ENCODE measurements at places on chromosomes 5 and 9. TPM values are rescaled to one million over a fixed set of nuclear protein-coding genes. Genes with fewer than 3 reads are reported as not detected.
A peak's percentile ranks its signal among the peaks of the same experiment; 100 is the strongest.

DNA sequence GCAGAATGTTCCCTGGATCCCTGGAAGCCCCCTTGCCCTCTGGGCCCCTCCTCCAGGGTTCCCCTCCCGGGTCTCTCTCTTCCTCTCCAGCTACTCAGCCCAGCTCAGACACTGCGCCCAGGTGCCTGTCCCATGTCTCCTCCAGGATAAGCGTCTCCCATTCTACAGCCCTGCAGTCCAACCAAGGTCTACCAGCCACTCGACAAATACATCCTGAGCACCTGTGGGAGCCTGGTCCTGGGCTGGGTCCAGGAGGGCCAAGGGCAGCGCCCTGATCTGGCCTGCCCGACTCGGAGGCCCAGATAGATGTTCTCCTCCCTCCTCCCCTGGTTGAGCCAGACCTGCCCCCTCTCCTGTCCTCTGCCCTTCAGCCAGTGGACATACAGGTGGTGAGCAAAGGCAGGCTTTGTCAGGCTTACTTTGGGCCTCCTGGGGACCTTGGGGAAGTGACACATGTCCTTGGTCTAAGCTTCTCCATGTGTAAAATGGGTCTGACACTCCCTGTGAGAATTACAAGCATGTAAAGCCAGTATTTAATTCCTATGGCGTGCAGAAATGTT is 1.4 kb downstream of the FLT4 start:
- no peak for DNase-seq

GRCh38 chr5:68873198-68873597 is 220.6 kb upstream of the SLC30A5 start:
- no peak for DNase-seq

- DNase-seq, result no peak
Measured at GRCh38 chr5:139708877-139709581, 60.9 kb downstream of the CXXC5 start.

DNA sequence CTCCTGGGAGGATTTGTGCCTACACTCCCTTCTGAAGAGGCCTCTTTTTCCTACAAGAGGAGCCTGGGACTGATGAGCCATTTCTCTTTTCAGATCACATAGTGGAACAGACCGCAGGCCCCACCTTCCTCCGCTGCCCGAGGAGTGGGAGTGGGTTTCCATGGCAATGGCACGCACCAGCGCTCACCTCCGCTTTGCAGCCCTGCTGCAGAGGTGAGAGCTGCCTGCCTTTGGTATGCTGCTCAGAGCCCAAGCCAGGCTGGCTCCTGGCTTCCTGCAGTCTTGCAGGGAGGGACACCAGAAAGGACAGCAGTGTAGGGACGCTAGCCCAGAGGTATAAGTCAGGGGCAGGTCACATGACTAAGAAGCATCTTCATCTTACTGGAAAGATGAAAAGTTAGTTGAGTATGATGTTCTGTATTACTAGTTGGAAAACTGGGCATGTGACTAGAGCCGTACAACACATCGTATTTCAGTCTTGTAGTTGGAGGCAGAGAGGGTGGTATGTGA is 12.4 kb downstream of the PTTG1 start:
- no peak for DNase-seq

DNA sequence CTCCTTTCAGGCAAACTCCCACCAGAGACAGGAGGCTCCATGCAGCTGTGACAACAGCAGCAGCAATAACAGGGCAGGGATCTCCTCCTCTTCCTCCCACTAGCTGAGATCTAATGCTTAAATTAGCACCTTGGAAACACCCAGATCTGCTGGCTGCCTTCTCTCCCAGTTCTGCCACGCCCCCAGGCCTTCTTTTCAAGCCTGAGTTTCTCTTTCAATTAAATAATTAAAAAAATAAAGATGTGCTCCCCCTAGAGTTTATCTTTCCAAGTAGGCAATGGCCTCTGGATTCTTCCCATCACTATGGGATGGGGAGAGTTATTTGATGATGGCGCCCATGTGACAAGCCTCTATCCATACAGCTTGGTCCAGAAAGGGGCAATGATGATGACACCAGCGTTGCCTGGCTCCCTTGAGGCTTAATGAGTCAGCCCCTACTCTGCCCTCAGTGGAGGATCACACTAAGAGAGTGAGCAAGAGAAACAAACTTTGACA is 3.8 kb downstream of the FAM219A start:
- no peak for DNase-seq

- peak; percentile 18 for DNase-seq
Measured at GRCh38 chr9:18256568-18256967, 217.4 kb upstream of the ADAMTSL1 start.

- DNase-seq, result no peak
Measured at GRCh38 chr5:15285901-15286583, 213.9 kb upstream of the FBXL7 start.

- DNase-seq, result no peak
Measured at GRCh38 chr9:7216004-7216841, 458.4 kb downstream of the KDM4C start.

DNA sequence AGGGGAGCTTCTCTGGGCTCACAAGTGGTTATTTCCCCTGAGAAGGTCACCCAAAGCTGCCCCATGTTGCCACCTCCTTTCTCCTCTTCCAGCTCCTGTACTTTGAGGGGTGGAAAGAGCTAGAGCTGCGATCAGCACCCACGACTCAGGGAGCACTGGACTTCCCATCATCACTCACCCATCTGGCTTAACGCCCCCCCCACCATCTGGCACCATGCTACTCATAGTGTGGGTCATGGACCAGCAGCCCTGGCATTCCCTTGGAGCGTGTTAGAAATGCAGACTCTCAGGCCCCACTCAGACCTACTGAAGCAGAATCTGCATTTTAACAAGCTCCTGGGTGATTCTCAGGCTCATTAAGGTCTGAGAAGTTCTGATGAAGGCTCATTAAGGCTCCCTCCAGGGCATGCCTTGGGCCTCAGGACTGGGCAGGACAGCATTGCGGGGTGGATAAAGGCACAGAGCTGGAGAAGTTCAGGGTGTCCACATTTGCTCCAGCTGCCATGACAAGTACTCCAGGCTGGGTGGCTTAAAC is 67.3 kb downstream of the GALNT12 start:
- no peak for DNase-seq

- no peak for DNase-seq
Measured at GRCh38 chr5:50745221-50745910, 78.9 kb downstream of the PARP8 start.

- DNase-seq, result no peak
Measured at GRCh38 chr9:5958273-5958672, 57.2 kb downstream of the RANBP6 start.

DNA sequence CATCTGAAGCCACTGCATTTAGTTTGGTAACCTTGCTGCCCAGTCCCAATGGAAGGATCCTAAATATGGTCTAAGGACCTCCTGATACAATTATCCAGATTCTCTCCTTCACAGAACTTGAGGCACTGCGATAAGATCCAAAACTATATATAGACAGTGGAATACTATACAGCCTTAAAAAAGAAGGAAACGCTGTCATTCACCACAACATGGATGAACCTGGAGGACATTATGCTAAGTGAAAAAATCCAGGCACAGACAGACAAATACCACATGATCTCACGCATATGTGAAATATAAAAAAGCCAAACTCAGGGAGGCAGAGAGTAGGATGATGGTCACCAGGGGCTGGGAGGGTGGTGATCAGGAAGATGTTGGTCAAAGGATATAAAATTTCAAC is 2.8 kb upstream of the IL4 start:
- DNase-seq, result no peak

- no peak for DNase-seq
Measured at GRCh38 chr5:80248378-80248777, 7.5 kb downstream of the SERINC5 start.

- no peak for DNase-seq
Measured at GRCh38 chr9:134505032-134505431, 136.6 kb upstream of the COL5A1 start.

DNA sequence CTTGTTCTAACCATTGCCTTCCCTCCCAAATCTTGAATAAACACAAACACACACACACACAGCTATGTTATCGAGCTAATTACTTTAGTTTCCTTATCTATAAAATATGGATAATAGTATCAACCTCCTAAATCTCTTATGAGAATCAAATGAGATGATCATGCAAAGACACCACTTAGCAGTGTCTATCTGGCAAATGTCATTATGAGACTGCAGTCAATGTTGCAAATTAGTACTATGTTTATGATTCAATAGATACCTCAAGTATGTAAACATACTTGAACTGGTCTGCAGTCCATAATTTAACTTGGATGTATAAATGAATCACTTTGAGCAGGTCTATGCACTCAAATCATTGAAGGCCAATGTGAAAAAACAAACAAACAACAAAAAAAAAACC is 22.2 kb upstream of the ERAP2 start:
- no peak for DNase-seq

DNA sequence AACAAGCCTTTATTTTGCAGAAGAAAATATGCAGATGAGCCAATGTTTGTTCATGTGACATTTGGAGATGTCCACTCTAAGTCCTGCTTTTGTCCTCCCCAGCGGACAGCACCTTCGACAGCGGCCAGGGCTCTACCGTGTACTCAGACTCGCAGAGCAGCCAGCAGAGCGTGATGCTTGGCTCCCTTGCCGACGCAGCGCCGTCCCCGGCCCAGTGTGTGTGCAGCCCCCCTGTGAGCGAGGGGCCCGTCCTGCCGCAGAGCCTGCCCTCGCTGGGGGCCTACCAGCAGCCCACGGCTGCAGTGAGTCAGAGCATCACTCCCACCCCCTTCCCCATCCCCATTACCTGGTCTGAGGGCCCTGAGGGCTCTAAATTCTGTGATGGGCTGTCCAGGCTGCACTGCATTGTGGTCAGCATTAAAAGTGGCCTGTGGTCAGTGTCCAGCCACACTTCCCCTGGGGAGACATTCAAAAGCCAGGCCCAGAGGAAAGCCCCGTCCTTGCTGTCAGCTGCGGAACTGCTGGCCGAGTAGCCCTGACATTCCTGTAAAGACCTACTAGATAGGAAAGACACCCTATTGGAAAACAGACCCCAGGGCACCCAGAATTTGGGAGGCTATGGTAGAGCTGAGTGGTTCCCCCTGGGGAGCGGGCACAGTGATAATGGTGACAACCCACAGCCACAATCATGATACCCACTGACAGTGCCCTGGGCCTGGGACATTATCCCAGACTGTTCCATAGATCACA is 69.0 kb downstream of the WNK2 start:
- peak; percentile 2 for DNase-seq

- DNase-seq, result no peak
Measured at GRCh38 chr5:14417276-14417730, 164.3 kb upstream of the OTULINL start.

DNA sequence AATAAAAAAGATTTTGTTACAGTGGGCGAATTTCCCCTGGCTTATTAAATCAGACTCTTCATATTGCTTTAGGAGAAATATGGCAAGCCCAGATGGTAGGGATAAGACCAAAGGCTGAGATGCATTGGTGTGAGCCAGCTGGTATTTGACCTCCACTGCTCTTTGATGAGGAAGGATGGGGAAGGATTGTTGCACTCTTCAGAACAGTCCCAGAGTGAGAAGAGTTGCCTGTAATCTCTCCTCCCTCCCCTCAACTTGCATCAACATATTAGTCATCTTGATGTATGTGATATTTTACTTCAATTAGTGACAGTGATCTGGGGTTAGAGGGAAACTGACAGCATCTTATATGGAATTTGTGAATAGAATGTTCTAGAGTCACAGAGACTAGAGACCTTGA is 136.6 kb downstream of the ADAMTS12 start:
- DNase-seq, result no peak

GRCh38 chr5:80357671-80358070 is 37.9 kb downstream of the SPZ1 start:
- no peak for DNase-seq

DNA sequence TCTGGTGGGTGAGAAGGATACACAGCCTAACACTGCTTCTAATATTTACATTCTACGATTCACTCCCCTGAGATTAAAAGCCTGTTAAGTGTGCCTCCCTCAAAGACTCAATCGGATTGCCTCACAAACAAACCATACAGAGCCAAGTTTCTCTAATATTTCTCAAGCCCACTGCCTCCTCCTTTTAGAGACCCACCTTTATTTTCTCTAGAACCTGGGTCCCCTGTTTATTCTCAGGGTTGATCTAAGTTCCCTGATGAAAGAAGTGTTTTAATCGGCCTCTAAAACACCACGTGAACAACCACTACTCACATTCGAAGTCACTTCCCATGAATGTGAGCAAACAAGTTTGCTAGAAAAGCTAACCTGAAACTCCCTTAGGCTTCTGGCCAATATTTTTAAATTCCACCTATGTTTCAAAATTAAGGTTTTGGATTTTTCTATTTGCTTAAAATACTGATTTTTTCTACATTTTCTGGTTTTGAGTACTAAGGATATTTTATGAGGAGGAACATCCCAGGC is 76.5 kb downstream of the GLIS3 start:
- DNase-seq, result no peak

- no peak for DNase-seq
Measured at GRCh38 chr5:138947780-138948179, 72.6 kb upstream of the LRRTM2 start.

- DNase-seq, result no peak
Measured at GRCh38 chr9:117098331-117098730, 316.5 kb downstream of the ASTN2 start.

- no peak for DNase-seq
Measured at GRCh38 chr9:116027511-116027910, 126.1 kb upstream of the PAPPA start.

LCN15 gene
- 8.0 TPM for total RNA-seq

GLRA1 gene
- not detected for total RNA-seq

SUSD3 gene
- 2.0 TPM for total RNA-seq

ITGA2 gene
- total RNA-seq, result 19.2 TPM

EIF4E1B gene
- not detected for total RNA-seq

PGM5 gene
- 6.1 TPM for total RNA-seq

CENPK gene
- total RNA-seq, result 7.8 TPM

Data from left colon (tissue), 2 donors.